ENCODE measurements at places on chromosomes 5 and 9.

DNA sequence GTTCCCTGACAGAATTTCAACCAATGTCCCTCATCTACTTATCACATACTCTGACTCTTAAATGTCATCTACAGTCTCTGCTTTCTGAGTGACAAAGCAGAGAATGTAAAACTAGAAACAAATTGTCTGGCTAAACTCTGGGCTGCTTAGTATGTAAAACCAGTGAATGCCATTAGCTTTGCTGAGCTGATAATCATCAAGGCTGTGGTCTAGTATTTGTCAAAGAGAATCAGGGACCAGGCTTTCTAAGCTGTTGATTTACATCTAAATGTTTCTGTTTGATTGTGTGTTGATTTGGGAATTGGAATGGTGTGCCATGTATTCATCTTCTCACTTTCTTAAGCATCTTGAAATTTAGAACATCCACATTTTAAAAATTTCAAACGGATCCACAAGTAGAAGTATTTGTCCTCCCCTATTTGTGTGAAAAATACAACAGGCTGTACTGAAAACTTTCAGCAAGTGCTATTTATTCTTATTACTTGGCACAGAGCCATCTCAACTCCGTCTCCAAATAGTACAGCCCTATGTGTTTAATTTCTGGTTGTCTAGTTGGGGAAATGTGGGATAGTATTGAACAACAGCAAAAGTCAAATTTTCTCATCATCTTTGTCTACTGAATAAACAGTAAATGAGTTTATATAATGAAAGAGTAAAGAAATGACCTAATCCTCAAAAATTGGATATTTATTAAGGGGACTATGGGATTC is 251.5 kb downstream of the KCTD16 start:
- DNase-seq = no peak

GRCh38 chr5:171926311-171926710 is 80.1 kb downstream of the FBXW11 start:
- no peak for DNase-seq

- DNase-seq = no peak
These were observed 38.8 kb upstream of the NDFIP1 start for GRCh38 chr5:142069606-142070399.

- DNase-seq = no peak
These were observed 53.8 kb downstream of the SH3RF2 start for GRCh38 chr5:145990170-145990569.

DNA sequence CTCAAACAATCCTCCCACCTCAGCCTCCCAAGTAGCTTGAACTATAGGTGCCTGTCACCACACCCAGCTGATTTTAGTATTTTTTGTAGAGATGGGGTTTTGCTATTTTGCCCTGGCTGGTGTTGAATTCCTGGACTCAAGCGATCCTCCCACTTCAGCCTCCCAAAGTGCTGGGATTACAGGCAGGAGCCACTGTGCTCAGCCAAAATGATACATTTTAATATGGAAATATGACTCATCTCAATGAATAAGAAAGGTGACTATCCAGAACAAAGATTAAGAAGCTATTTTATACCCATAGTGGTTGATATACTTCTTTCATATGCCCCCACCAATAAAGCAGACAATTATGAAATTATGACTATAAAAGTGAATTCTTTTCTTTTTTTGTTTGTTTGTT is 166.2 kb downstream of the NFIB start:
- no peak for DNase-seq

GRCh38 chr9:100600521-100601079 is 22.7 kb downstream of the CAVIN4 start:
- no peak for DNase-seq

- DNase-seq = no peak
These were observed 69.2 kb upstream of the CTNND2 start for GRCh38 chr5:11973469-11973868.

DNA sequence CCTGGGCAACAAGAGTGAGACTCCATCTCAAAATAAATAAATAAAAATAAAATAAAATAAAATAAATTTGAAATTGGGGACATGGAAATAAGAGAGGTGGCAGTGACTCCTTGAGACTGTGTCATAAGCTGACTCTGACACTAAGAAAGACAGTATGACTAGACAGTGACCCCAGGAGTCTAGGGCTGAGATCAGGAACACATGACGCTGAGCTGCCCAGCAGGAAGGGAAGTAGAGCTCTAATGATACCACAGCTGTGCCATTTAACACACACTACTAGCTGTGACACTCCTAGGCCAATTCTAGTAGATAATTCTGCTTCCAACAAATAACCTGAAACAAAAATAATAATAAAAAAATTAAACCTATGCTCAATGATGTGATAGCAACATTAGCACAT is 293.0 kb downstream of the SEC61B start:
- DNase-seq = no peak

DNA sequence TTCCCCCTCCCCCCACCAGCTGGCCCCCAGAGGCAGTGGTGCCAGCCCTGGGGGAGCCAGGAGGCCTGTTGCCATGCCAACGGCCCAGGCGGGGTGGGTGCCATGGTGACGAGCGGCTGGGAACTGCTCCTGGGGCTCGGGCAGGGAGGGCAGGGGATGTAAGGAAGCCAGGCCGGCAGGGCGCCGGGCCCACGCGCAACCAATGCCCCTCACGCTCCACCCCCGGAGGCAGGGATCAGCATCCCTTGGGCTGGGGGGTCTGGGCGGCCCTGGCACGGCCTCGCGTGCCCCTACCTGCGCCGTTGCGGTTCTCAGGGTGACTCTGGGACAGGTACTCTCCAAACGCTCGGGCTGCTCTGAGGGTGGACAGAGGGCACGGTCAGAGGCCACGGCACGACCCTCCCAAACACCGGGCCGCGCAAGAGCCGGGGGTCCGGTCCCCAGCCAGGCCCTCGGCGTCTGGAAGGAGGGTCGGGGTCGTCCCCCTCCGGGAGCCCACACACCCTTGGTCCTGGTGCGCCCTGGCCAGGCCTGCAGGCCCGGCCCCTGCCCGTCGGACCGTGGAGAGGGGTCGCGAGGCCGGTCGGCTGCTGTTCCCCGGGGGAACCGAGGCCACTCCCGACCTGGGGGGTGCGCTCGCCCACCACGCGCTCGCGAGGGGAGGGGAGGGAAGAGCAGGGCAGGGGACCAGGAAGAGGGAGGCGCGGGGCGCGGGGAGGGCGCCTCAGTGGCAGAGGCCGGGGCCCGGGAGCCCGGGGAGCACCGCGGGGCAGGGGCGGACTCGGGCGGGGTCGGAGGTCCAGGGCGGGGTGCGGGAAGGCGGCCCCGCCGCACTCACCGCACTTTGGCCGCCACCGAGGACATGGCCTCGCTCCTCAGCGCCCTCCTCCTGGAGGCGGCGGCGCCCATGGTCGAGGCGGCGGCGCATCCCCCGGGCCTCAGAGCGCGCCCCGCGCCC is 661 bp downstream of the NSMF start:
- DNase-seq = no peak

DNA sequence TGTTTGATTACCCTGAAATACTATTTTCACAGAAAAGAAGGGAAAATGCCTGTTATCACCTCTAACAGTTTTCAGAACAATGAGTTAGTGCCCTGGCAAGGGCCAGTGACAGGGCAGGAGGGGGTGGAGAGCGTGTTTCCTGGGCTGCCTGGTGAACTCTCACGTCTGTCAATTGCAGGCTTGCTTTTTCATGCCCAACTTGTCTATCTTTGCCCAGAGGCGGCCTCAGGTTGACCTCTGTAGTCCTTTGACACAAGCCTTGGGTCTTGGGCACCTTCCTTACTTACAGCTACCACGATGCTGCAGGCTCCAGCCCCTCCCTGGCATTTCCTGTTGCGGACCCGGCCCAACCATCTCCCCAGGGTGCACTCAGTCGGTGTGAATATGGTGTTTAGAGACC is 2.2 kb upstream of the CEL start:
- no peak for DNase-seq

- DNase-seq = no peak
These were observed 51.9 kb downstream of the GALNT10 start for GRCh38 chr5:154242442-154242841.
